ENCODE measurements at places on chromosomes 4 and X.

- no peak overlapping the region for H3K27ac ChIP-seq
- no peaks in the 10 kb centered on the region for H3K27me3 ChIP-seq
- H3K4me3 ChIP-seq, result no peak overlapping the region
- no peaks in the 10 kb centered on the region for H3K4me1 ChIP-seq
- no peaks in the 10 kb centered on the region for H3K36me3 ChIP-seq
These were observed 144.4 kb downstream of the ZNF674 start for GRCh38 chrX:46400530-46401443.

DNA sequence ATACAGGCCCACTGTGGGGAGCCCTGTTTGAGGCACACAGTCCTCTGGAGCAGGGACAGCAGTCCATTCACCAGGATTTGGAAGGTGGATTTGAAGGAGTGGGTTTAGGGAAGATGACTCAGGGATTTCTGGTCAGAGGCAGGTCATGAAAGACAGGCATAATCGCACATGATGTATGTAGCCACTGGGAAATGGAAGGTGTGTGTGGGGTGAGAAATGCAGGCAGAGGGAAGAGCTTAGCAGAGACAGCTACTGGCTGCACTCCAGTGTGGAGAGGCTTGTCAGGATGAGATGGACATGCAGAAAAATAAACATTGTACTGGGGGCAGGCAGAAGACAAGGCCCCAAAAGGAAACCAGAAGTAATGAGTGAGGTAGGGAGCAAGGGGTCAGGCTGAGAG lies 85.2 kb upstream of the STS start:
- H3K27ac ChIP-seq, result no peak overlapping the region
- H3K36me3 ChIP-seq, result peaks cover 36% of the 10 kb centered on the region
- no peaks in the 10 kb centered on the region for H3K27me3 ChIP-seq
- no peak for DNase-seq
- H3K4me1 ChIP-seq, result peaks cover 17% of the 10 kb centered on the region

DNA sequence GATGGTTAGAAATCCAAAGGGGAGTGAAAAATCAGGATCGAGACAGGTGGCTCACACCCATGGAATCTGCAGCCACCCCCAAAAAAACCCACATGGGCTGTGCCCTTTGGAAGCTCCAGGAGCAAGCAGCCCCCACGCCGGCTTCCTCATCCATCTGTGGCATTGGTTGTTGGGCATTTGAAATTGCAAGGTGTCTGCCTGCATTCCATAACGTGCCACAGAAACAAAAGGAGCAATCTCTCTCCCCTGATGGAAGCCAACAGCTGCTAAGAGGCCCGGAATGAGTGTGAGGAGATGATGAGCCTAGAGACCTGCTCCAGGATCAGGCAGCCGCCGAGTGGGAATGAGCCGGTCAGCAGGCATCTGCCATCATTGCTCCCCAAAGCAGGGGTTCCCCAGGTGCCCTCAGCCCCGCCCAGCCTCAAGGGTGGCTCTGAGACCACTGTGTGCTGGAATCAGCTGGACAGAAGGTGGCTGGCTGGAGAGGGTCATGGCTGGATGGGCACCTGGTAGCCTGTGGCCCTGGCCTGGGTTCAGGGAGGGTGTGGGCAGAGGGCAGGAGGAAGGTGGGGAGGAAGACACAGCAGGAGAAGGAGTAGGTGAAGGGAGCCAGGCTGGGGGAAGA lies 113.2 kb downstream of the CRLF2 start:
- H3K4me1 ChIP-seq, result no peaks in the 10 kb centered on the region
- H3K27ac ChIP-seq, result no peak overlapping the region
- no peaks in the 10 kb centered on the region for H3K27me3 ChIP-seq
- no peaks in the 10 kb centered on the region for H3K36me3 ChIP-seq

GRCh38 chr4:86587381-86588140 lies 6.6 kb upstream of the PTPN13 start:
- no peaks in the 10 kb centered on the region for H3K36me3 ChIP-seq
- H3K27me3 ChIP-seq, result no peaks in the 10 kb centered on the region
- H3K27ac ChIP-seq, result peak overlapping the region; percentile 51
- H3K4me3 ChIP-seq, result no peak overlapping the region
